Left hindlimb (tissue), 1 donor: ENCODE measurements at places on chromosomes 16 and 17.

GRCh38 chr17:8865811-8866210 lies 1.7 kb downstream of the PIK3R6 start:
- no peak for DNase-seq

GRCh38 chr16:50548125-50548908 lies at the start of gene NKD1:
Gene NKD1, plus strand, starts transcription at chr16:50548396. Its CDS starts 158 bp downstream, at chr16:50548554.
- peak; percentile 87 for DNase-seq

DNA sequence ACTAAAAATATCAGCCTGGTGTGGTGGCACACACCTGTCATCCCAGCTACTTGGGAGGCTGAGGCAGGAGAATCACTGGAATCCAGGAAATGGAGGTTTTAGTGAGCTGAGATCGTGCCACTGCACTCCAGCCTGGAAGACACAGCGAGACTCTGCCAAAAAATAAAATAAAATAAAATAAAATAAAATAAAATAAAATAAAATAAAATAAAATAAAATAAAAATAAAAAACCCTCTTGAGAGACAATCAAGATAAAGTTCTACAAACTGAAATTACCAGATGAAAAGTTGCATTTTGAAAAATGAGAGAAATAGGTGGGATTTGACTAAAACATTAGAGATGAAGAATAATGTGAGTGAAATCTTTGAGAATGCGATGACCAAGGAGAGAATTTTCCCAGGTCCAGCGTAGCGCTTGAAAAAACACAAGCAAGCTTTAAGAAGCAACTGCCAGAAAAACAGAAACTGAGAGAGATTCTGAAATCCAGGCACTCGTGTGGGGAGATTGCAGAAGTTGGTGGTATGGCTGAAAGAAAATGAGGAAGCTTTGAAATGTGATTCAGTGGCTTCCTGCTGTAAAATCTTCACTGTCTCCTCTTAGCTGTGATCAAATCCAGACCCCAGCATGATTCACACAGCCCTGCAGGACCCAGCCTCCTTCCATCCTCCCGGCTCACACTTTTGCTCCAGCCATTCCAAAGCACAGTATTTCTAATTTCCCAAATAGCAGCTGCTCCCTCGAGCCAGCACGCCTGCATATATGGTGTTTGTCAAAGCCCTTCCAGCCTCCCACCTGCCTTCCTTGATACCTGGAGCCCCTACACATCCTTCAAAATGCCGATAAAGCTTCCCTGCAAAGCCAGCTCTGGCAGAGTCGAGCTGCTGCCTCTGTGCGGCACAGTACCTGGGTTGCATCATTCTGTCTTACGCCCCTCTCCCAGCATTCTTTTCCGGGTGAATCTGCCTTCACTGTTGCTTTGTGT lies 8.2 kb upstream of the CD300E start:
- no peak for DNase-seq

GRCh38 chr16:72854267-72854959 lies 193.5 kb downstream of the ZFHX3 start:
- no peak for DNase-seq

DNA sequence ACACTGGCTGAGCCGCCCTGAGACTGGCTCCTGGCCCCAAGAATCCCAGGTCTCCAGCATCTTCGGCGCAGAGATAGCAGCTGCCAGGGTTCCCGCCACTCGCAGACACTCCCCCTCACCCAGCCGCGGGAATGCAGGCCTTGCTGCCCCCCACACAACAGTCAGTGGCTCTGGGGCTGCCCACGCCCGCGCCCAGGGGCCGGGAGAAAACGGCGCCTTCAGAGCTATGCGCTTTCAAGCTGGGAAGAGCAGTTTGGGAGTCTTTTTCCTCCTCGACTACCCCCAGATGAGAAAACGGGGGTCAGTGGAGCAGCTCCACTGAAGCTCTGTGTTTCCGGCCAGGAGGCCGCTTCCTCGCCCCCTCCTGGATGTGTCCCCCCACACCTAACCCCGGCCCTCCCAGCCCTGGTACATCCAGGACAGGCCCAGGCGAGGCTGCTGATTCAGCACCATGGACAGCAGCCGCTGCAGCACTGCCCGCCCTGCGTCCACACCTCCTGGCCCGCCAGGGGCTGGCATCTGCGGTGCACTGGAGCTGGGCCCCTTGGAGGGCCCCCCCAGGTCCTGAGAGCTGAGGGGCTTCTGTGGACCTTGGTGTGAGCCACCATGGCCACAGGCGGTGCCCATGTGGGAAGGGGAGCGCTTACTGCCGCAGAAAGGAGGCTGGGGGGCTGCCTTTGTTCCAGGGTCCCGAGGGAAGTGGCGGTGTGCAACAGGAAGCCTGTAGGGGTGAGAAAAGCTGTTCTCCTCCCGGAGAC lies 35.7 kb downstream of the CACNA1H start:
- peak; percentile 59 for DNase-seq
